Hematopoietic multipotent progenitor cell treated with erythropoietin and hydrocortisone succinate and interleukin-3 and kit ligand, for 4 days (in vitro differentiated cells): ENCODE measurements at places on chromosomes 6 and 20.

- DNase-seq: no peak
These were observed 38.4 kb upstream of the TBXT start for GRCh38 chr6:166206066-166206465.

- DNase-seq: no peak
These were observed 163.4 kb downstream of the MTFR2 start for GRCh38 chr6:136086686-136087085.

DNA sequence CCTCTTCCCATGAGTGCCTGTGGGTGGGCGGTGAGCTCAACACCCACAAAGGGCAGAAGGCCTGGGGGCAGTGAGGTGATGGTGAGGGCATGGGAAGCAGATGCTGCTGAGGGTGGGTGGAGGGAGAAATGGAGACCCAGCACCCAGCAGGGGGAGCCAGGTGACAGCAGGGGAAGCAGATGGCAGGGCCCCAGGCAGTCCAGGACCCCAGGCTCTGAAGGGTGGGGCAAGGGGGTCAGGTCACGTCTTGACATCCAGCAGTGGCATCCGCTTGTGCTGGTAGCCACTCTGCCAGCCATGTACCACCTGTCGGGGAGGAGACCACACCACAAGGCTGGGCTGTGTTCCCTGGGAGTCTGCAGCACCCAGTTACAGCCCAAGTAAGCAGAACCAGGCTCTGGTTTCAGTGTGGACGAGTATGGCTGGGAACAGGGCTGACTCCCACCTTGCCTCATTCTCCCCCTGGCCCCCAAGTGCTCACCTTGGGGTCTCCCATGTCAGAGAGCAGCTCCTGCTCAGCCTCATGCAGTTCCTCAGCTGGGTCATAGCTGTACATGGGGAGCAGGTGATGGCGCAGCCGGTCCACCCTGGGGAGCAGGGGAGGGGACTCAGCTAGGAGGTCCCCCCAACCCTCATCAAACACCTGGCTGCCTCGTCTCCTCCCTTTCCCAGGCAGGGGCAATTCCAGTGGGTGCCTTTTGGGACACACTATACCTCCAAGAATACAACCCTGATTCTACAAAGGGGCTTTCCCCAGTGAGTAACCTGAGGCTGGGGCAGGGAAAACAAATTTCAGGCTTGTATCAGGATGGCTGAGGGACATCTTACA, 2.0 kb downstream of the SMIM29 start:
- DNase-seq: peak; percentile 81

DNA sequence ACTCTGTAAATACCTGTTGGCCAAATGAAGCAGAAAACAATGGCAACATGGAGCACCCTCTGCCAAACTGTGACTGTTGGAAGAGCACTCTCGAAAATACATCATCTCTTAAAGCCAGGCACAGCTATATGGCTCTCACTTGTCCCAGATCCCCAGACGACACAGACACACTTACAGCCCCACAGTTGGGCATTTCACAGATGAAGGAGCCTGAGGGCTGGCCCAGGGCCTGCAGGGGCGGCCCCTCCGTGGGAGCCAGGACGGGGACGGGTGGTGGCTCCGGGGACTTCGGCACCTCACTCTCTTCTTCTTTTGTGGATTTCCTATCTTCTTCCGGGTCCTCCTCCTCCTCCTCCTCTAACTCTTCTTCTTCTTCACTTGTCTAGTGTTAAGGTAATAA, 18.4 kb upstream of the MRPS10 start:
- no peak for DNase-seq

- no peak for DNase-seq
These were observed 119.5 kb downstream of the PLEKHG1 start for GRCh38 chr6:150719099-150719766.

DNA sequence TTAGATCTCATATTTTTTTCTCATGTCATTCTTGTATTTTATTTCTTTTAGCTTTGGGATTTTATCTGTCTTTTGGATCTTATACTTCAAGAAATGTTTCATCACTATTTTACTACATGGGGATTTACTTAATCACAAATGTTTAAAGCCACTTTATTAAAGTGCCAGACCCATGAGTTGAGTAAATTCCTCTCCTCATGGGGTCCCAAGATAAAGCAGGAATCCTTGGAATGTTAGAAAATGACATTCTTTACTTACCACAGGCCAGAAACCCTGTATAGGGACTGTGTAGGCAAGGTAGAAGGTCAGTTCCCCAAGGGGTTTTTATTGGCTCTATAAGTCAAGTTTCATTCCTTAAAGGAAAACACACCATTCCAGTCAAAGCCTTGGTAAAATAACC, 28.4 kb upstream of the OR2J2 start:
- no peak for DNase-seq

- peak; percentile 17 for DNase-seq
These were observed 181.2 kb downstream of the ZDHHC14 start for GRCh38 chr6:157561929-157562810.

DNA sequence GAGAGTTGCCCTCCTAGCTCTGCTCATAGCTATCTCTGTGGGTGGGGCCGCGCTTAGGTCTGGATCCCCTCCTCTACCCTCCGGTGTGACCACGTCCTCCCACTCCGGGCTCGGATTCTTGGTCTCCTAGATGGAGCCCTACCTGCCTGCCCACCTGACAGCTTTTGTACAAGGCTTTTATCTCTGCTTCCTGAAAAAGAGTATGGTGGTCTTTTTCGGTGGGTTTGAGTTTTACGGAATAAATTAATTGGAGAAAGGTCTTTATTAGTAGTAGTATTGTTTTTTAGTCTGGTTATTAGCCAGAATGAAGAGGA, 773 bp downstream of the SMAP1 start:
- no peak for DNase-seq

- no peak for DNase-seq
These were observed 39.6 kb downstream of the SHPRH start for GRCh38 chr6:145924600-145924999.

DNA sequence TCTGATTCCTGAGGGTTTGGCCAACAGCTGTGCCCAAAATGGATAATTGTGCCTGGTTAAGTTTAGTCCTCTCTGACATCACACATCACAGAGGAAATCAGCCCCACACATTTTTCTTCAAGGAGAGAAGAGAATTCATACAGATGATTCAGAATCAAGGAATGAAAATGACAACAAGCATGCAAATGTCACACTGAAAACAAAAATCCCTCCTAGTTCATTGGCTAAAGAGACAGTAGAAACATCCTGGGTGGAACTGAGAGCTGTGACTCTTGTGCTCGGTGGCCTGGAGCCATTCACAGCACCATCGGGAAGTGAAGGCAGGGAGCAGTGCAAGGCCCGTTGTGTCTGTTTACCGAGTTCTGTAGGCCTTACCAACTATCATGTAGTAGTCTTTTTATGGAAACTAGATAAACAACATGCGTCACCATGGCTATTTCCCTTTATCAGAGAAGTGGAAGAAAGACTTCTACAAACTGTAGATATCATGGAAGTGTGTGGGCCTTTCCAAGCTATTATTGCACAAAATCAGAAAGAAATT, 81.7 kb upstream of the TENT5A start:
- no peak for DNase-seq

DNA sequence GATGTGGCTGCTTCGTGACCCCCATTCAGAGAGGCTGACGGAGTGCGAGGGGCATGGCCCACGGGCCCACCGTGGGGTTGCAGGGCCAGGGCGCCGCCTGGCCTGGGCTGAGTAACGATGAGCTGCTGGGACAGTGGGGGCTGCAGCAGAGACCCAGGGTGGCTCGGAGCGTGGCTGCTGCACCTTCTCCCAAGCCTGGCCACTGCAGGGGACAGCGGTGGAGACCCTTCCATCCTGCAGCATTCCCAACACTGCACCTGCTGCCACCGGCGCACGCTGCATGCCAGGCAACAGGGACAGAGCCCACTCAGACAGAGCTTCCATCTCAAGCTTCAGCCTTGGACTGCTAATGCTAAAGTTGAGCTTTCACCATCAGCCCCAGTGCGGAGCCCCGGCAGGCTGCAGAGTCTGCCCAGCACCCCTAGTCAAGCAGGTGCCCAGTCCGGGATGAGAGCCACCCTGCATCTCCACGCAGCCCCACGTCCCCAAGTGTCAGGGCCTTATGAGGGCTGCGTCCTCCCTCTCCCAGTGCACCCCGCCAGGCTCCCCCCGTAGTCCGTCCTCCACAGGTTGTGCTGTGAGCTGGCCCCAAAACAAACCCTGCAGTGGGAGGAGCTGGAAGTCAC, 89.4 kb upstream of the AFDN start:
- no peak for DNase-seq

GRCh38 chr6:93779086-93779841, 359.9 kb upstream of the EPHA7 start:
- DNase-seq: no peak

- DNase-seq: no peak
These were observed 165.5 kb upstream of the BMP5 start for GRCh38 chr6:56040889-56041301.

- no peak for DNase-seq
These were observed 120.4 kb downstream of the SYNDIG1 start for GRCh38 chr20:24589815-24590177.

- DNase-seq: peak; percentile 80
These were observed 150.8 kb downstream of the PRL start for GRCh38 chr6:22145823-22146677.

GRCh38 chr6:118771253-118771652, 119.9 kb upstream of the CEP85L start:
- no peak for DNase-seq

DNA sequence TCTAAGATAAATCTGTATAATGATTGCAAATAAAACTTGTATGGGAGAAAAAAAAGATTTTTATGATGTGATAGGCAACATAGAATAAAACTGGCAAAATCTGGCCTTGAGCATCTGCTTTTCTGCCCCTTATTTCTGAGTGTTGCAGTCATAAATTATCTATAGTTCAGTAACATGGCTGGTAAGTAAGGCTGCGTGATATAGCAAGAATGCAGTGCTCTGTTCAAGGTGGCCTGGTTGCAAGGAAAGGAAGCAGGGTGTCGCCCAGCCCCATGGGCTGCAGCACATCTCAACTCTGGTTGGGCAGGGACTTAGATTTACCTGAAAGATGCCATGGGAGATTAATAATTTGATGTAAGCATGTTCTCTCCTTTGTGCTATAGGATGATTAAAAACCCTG, 579.5 kb downstream of the LMBRD1 start:
- no peak for DNase-seq

DNA sequence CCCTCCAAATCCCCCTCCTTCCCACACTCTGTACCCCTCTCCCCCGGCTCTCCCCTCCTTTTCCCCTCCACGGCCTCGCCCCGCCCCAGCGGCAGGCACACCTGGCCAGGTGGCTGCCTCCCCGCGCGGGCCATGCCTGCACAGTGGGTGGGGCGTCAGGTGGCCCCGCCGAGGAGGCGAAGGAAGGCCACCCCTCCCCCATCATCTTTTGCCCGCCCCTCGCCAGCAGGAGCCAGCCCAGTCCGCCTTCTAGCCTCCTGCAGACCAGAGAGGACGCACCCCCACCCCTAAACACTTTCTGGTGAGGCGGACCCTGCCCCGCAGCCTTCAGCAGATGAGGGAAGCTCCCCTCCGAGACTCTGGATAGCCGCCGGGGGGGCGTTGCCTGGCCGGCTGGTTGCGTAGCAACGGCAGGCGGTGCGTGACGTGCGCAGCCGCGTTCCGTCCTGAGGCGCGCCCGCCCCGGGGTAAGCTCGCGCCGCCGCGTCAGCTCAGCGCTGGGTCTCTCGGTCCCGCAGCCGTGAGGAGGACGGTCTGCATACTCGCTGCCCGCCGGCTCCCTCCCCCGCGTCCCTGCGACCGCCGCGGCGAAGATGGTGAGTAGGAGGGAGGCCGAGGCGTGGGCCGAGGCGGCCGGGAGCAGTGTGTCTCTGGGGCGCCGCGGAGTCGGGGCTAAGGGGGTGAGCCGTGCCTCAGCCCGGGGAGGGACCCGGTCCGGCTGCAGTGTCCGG, at the start of gene DSTN:
DSTN (plus strand) TSS at position 460 of the 731 bp plus-strand sequence; CDS start at position 594, 134 bp downstream.
- peak; percentile 94 for DNase-seq

GRCh38 chr6:14228571-14228970, 111.0 kb downstream of the CD83 start:
- no peak for DNase-seq

DNA sequence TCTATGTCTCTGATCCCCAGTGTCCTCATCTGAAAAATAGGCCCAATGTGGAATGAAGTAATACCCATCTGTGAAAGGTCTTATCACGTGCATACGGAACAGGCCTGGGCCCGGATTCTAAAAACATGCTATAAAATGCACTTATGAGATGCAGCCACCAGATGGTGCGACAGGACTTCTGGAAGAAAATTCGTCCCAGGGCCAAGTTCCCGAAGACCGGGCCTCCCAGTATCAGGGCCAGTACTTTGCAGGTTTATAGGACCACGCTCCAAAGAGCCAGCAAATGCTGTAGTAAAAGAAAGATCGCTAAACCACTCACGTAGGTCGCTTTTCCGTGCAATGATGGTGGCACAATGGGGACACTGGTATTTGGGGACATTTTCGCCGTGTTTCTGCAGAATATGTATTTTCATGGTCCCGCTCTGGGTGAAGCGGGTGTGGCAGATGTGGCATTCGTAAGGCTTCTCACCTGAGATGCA, 10.6 kb downstream of the CTCFL start:
- DNase-seq: peak; percentile 81

GRCh38 chr6:43924222-43924702, 154.3 kb downstream of the VEGFA start:
- peak; percentile 92 for DNase-seq

- DNase-seq: no peak
These were observed 139.9 kb downstream of the BFSP1 start for GRCh38 chr20:17391127-17391771.
